GM23338 (cell line): ENCODE measurements at places on chromosomes 12 and 14.

GRCh38 chr12:4051596-4051995, 178.4 kb upstream of the PARP11 start:
- H3K27me3 ChIP-seq: no peaks in the 10 kb centered on the region
- no peak overlapping the region for H3K27ac ChIP-seq
- no peak overlapping the region for H3K4me3 ChIP-seq
- no peaks in the 10 kb centered on the region for H3K36me3 ChIP-seq

GRCh38 chr12:13243516-13244070, 47.1 kb downstream of the EMP1 start:
- no peaks in the 10 kb centered on the region for H3K4me1 ChIP-seq
- H3K27ac ChIP-seq: no peak overlapping the region
- no peak overlapping the region for H3K4me3 ChIP-seq
- no peak for DNase-seq

DNA sequence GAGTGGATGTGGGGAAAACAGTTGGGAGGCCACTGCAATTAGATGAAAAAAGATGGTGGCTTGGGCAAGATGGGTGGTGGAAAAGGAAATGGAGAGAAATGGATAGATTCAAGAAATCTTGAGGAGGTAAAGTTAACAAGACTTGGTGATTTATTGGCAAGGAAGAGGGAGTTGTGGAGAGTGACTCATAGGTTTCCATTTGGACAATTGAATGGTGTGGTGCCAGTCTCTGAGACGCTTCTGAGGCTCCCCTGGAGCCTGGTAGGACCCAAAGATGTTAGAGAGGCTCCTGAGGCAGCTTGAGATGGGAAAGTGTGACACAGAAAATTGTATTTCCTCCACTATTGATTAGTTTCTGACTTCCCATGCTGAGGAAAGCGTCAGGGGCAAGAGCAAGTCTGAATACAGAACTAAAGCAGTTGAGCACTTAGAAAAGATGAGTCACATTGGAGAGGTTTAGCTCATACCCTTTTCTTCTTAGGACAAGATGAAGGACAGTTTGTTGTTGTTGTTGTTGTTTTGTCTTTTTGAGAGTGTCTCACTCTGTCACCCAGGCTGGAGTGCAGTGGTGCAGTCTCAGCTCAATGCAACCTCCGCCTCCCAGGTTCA, 4.5 kb downstream of the PRPF40B start:
- H3K4me1 ChIP-seq: peaks cover 12% of the 10 kb centered on the region
- H3K27me3 ChIP-seq: no peaks in the 10 kb centered on the region
- no peak for DNase-seq
- H3K27ac ChIP-seq: no peak overlapping the region
- H3K36me3 ChIP-seq: no peaks in the 10 kb centered on the region

DNA sequence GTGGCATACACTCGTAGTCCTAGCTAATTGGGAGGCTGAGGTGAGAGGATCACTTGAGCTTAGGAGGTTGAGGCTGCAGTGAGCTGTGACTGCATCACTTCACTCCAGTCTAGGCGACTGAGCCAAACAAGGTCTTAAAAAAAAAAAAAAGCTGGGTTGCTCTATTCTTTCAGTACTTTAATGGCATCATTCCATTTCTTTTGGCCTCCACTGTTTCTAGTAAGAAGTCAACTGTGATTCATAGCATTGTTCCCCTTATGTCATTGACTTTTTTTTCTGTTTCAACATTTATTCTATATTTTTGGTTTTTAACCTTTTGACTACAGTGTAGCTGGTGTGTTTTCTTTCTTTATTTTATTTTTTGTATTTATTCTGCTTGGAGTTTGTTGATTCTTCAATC, 16.7 kb upstream of the PRKCH start:
- H3K36me3 ChIP-seq: no peaks in the 10 kb centered on the region
- no peaks in the 10 kb centered on the region for H3K27me3 ChIP-seq
- no peak overlapping the region for H3K27ac ChIP-seq
- no peak overlapping the region for H3K4me3 ChIP-seq

GRCh38 chr14:80584744-80585505, 356.6 kb downstream of the CEP128 start:
- no peaks in the 10 kb centered on the region for H3K36me3 ChIP-seq
- peaks cover 3% of the 10 kb centered on the region; the same call in 1 of the 2 replicates for H3K4me1 ChIP-seq
- DNase-seq: no peak
- no peak overlapping the region for H3K4me3 ChIP-seq
- no peak overlapping the region for H3K27ac ChIP-seq
- H3K27me3 ChIP-seq: no peaks in the 10 kb centered on the region

GRCh38 chr12:130070126-130070611, 92.1 kb upstream of the FZD10 start:
- H3K4me1 ChIP-seq: no peaks in the 10 kb centered on the region
- H3K27ac ChIP-seq: no peak overlapping the region
- H3K36me3 ChIP-seq: no peaks in the 10 kb centered on the region
- no peak for DNase-seq
- H3K4me3 ChIP-seq: no peak overlapping the region

GRCh38 chr14:34826661-34827060, 48.5 kb downstream of the BAZ1A start:
- DNase-seq: no peak
- H3K4me3 ChIP-seq: no peak overlapping the region
- H3K36me3 ChIP-seq: no peaks in the 10 kb centered on the region
- H3K27me3 ChIP-seq: no peaks in the 10 kb centered on the region

DNA sequence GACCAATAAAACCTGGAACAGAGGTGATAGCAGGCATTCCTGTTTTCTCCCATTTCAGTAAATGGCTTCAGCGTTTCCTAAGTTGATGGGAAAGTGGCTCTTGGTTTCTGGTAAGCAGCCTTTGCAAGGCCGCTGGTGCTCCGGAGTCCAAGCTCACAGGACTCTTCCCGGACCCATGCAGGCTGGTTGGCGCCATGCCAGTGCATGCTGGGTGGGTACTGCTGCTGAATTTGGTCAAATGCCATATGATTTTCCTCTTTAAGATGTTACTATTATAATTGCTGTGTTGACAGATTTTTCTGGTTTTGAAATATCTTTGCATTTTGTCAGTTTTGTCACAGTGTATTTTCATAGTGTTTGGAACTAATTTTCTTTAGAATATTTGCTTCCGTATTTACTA, 27.7 kb downstream of the PPP2R5C start:
- no peak overlapping the region for H3K4me3 ChIP-seq
- no peaks in the 10 kb centered on the region for H3K27me3 ChIP-seq

- H3K27me3 ChIP-seq: no peaks in the 10 kb centered on the region
- no peak overlapping the region for H3K27ac ChIP-seq
- H3K4me3 ChIP-seq: no peak overlapping the region
- peaks cover 13% of the 10 kb centered on the region for H3K36me3 ChIP-seq
- H3K4me1 ChIP-seq: no peaks in the 10 kb centered on the region
- no peak for DNase-seq
These were observed 14.7 kb downstream of the CDCA4 start for GRCh38 chr14:105005929-105006830.

DNA sequence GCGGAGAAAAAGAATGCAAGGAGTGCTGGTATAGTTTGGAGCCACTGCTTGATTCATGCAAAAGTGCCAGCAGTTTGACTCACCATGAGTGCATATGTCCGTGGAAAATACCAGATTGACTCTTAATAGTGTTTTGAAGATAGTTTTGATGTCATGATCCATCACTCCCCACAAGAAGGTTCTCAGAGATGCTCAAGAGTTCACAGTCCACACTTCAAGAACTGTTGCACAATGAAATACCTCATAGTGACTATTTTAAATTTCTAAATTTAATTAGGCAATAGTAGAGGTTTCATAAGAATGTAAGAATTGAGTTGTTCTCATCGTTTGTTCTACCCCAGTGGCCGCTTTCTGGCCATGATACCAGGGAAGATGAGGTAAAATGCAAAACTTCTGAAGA, 286.6 kb upstream of the RGS6 start:
- peaks cover 44% of the 10 kb centered on the region for H3K4me1 ChIP-seq
- no peak overlapping the region for H3K4me3 ChIP-seq
- no peaks in the 10 kb centered on the region for H3K27me3 ChIP-seq
- no peaks in the 10 kb centered on the region for H3K36me3 ChIP-seq
- no peak overlapping the region for H3K27ac ChIP-seq
- DNase-seq: no peak

DNA sequence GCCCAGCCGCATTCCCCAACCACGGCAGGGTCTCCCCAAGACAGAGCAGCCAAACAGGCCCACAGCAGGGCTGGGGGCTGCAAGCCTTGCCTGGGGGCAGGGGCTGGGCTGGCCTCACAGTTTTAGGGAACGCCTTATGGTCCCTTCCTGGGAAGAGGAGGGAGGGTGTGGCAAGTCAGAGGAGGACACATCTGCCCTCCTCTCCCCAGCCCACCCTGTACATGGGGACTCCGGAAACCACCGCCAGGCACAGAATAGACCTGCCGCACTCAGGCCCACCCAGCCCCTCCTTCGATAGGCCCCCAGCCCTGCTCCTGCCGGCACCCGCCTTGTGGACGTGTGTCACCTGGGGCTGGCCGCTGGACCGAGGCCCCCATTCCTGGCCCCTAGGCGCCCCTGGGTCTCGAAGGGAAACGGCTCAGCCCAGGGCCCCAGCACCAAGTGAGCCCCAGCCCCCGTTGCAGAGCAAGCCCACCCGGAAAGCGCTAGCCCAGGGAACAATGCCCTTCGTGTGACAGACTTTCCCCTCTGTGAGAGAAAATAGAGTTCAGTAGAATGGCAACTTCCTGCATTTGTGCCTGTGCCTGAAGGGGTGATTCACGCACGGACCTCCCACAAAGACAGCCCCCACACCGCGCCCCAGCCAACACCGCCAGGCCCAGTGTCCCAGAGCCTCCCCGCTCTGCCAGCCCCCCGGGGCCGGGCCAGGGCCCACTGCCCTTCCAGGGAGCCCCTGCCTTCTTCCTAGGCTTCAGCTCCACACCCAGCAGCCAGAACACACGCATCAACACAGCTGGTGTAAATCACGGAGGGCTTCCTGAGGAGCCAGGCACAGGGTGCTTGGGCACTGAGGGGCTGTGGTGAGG, 12.0 kb upstream of the NUDT14 start:
- DNase-seq: no peak
- no peaks in the 10 kb centered on the region for H3K36me3 ChIP-seq
- no peak overlapping the region for H3K4me3 ChIP-seq
- H3K4me1 ChIP-seq: no peaks in the 10 kb centered on the region; the same call in 1 of the 2 replicates
- no peak overlapping the region for H3K27ac ChIP-seq

GRCh38 chr14:50362764-50363713, 33.6 kb downstream of the CDKL1 start:
- H3K27ac ChIP-seq: no peak overlapping the region
- no peak overlapping the region for H3K4me3 ChIP-seq
- H3K27me3 ChIP-seq: no peaks in the 10 kb centered on the region
- no peaks in the 10 kb centered on the region for H3K4me1 ChIP-seq

DNA sequence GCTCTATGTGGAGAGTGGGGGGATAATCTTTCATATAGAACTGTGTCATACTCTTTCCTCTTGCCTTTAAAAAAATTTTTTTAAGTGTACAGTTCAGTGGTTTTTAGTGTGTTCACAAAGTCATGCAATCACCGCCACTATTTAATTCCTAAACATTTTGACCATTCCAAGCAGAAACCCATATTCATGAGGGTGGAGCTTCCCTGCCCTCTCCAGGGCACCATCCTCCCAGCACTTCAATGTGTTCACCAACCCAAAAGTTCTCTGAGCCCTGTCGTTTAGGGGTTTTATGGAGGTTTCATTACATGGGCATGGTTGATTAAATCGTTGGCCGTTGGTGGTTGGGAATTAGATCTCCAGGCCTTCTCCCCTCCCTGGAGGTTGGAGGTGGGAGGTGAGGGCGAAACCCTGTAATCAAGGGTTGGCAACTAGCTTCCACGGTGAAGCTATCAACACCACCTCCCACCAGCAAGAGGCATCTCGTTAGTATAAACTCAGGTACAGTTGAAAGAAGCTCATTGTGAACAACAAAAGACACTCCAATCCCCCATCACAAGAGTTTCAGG, 42.8 kb upstream of the WNK1 start:
- H3K27me3 ChIP-seq: no peaks in the 10 kb centered on the region
- H3K27ac ChIP-seq: no peak overlapping the region
- H3K4me3 ChIP-seq: no peak overlapping the region

- DNase-seq: no peak
- H3K4me3 ChIP-seq: no peak overlapping the region
- H3K36me3 ChIP-seq: no peaks in the 10 kb centered on the region
- peaks cover 50% of the 10 kb centered on the region for H3K4me1 ChIP-seq
- peak overlapping the region; percentile 51 for H3K27ac ChIP-seq
These were observed 42.9 kb downstream of the DAD1 start for GRCh38 chr14:22545842-22546721.

DNA sequence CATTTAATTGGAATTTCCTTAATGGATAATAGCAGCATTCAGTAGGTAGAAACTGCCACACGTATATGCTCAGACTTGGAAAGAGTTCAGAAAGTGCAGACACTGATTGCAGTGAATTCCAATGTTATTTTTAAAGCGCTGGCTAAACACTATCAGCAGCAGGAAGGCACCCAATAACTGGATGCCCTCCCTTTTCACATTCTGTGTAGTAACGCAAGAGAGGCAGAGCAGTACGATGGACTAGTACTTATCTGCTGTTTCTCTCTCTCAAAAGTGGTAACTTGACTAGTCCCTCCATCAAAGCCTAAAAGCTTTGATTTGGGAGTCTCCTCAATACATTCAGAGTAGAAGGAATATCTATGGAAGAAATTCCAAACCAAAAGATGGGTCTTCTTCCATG, 791.0 kb downstream of the TMTC2 start:
- H3K27me3 ChIP-seq: no peaks in the 10 kb centered on the region
- no peak for DNase-seq
- H3K4me1 ChIP-seq: peaks cover 4% of the 10 kb centered on the region; the same call in 1 of the 2 replicates
- H3K4me3 ChIP-seq: no peak overlapping the region
- no peak overlapping the region for H3K27ac ChIP-seq

DNA sequence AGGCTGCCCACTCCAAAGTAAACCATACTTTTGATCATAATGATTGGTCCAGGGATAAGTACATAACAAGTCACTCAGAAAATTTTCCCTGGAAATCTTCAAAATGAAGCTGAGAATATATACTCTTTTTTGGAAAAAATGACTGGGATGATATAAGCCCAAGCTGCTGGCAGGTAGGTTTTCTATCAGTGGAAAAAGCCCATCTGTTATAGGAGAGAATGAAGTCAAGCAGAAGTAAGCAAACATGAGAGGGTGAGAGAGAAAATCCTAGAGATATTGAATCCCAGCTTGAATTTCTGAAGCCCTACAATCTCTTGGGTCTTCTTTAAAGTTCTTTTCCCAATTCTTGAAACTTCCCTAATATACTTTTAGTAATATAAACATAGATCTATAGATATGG, 37.3 kb upstream of the ZDHHC17 start:
- no peaks in the 10 kb centered on the region for H3K4me1 ChIP-seq
- DNase-seq: no peak
- no peaks in the 10 kb centered on the region for H3K36me3 ChIP-seq
- no peak overlapping the region for H3K4me3 ChIP-seq
- H3K27ac ChIP-seq: no peak overlapping the region
- no peaks in the 10 kb centered on the region for H3K27me3 ChIP-seq

GRCh38 chr12:8644345-8645248, 18.0 kb downstream of the MFAP5 start:
- no peaks in the 10 kb centered on the region for H3K36me3 ChIP-seq
- H3K4me3 ChIP-seq: no peak overlapping the region
- H3K4me1 ChIP-seq: no peaks in the 10 kb centered on the region
- no peaks in the 10 kb centered on the region for H3K27me3 ChIP-seq
- 0 out of 2 replicates have a peak overlapping the region, but pooled peaks have one; percentile 22 for H3K27ac ChIP-seq
